ENCODE measurements at places on chromosomes 1 and 21. TPM values are rescaled to one million over a fixed set of nuclear protein-coding genes. Genes with fewer than 3 reads are reported as not detected.

ZNF684 gene
- total RNA-seq, result 4.0 TPM

HSPB7 gene
- 7.0 TPM for total RNA-seq

GRCh38 chr1:229155472-229155871, 115.4 kb upstream of the RAB4A start:
- H3K36me3 ChIP-seq, result no peaks in the 10 kb centered on the region
- no peak overlapping the region for H3K27ac ChIP-seq
- H3K4me3 ChIP-seq, result no peak overlapping the region
- no peak for DNase-seq

CD5L gene
- total RNA-seq, result not detected

SORT1 gene
- 36.8 TPM for total RNA-seq

- H3K27me3 ChIP-seq, result peaks cover 44% of the 10 kb centered on the region
- H3K27ac ChIP-seq, result no peak overlapping the region
- no peak overlapping the region for H3K4me3 ChIP-seq
- no peak for DNase-seq
- no peaks in the 10 kb centered on the region for H3K36me3 ChIP-seq
These were observed 83.6 kb downstream of the GRIK3 start for GRCh38 chr1:36950604-36951291.

- no peak overlapping the region for H3K27ac ChIP-seq
- H3K36me3 ChIP-seq, result no peaks in the 10 kb centered on the region
- no peaks in the 10 kb centered on the region for H3K4me1 ChIP-seq
- no peak overlapping the region for H3K4me3 ChIP-seq
- H3K27me3 ChIP-seq, result no peaks in the 10 kb centered on the region
These were observed 34.0 kb upstream of the BEND5 start for GRCh38 chr1:48810740-48811139.

GRCh38 chr1:221841251-221841982, 99.5 kb upstream of the DUSP10 start:
- H3K27me3 ChIP-seq, result no peaks in the 10 kb centered on the region
- H3K4me3 ChIP-seq, result no peak overlapping the region
- no peaks in the 10 kb centered on the region for H3K36me3 ChIP-seq
- DNase-seq, result no peak
- H3K4me1 ChIP-seq, result peaks cover 25% of the 10 kb centered on the region

DFFB gene
- total RNA-seq, result 4.0 TPM

DNA sequence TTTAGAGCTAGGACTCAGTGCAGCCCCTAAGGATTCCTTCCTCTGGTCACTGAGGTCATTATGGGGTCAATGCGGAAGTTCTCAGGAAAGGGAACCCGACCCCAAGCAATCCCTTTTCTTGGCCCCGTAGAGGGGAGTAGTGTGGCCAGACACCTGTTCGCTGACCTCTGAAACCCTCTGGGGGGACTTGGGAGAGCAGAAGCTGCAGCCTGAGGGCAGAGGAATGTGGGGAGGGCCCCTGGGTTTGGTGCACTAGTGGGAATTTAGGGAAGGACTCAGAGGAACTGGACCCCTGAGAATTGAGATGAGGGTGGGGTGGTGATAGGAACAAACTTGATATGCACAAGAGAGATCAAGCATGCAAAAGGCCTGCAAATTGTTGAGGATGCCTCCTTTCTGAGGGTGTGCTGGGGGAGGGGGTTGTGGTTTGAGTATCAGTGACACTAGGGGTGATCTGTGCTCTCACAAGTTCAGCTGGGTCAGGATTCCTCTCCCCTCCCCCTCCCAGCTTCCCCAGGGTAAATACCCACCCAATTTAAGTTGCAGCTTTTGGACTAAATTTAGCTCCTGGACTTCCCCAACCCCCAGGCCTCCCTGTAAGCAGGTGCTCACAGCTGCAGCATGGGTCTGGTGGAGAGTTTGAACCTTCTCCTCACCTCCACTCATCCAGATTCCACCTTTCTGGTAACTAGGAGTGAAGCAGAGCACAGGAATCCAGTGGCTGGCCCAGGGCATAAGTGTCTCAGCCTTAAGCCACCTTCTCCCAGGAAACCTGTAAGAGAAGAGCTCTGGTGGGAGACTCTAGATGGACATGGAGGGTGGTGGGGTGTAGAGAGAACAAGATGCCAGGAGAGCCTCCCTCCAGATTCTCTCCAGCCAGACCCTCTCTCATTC, 13.5 kb downstream of the ADAMTSL4 start:
- DNase-seq, result peak; percentile 80
- H3K36me3 ChIP-seq, result no peaks in the 10 kb centered on the region
- peak overlapping the region; percentile 100 for H3K27ac ChIP-seq
- H3K4me1 ChIP-seq, result peaks cover 86% of the 10 kb centered on the region
- H3K27me3 ChIP-seq, result no peaks in the 10 kb centered on the region

- no peaks in the 10 kb centered on the region for H3K36me3 ChIP-seq
- no peak for DNase-seq
- H3K4me1 ChIP-seq, result peaks cover 4% of the 10 kb centered on the region
- H3K4me3 ChIP-seq, result no peak overlapping the region
- H3K27me3 ChIP-seq, result peaks cover 79% of the 10 kb centered on the region
These were observed 3.7 kb downstream of the OPRD1 start for GRCh38 chr1:28815533-28816185.

DNA sequence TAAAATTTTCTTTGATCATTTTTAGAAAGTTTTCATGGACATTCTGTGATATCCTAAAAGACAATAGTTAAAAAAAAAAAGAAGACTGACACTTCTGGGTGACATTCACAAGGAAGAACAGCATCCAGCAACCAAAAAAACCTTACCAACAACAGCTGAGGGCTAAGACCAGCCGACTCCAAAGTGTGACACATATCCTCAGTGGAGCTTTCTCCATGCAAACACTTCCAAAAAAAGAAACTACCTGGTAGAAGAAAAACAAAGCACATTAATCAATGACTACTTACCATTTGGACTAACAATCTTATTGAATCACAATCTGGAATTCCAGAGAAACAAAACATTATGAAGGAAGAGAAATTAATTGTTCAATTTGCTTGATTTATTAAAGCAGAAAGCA, 88.2 kb downstream of the IARS2 start:
- no peaks in the 10 kb centered on the region for H3K4me1 ChIP-seq
- no peaks in the 10 kb centered on the region for H3K27me3 ChIP-seq
- no peak for DNase-seq
- H3K4me3 ChIP-seq, result no peak overlapping the region

- H3K36me3 ChIP-seq, result peaks cover 54% of the 10 kb centered on the region
- peak; percentile 80 for DNase-seq
- no peaks in the 10 kb centered on the region for H3K27me3 ChIP-seq
- peaks cover 9% of the 10 kb centered on the region for H3K4me1 ChIP-seq
These were observed 17.2 kb upstream of the RASSF5 start for GRCh38 chr1:206489980-206490770.

HCRTR1 gene
- total RNA-seq, result not detected

SYT2 gene
- total RNA-seq, result not detected

ODR4 gene
- 39.8 TPM for total RNA-seq

DNAI4 gene
- 3.7 TPM for total RNA-seq

- no peaks in the 10 kb centered on the region for H3K36me3 ChIP-seq
- no peaks in the 10 kb centered on the region for H3K4me1 ChIP-seq
- H3K4me3 ChIP-seq, result no peak overlapping the region
- peaks cover 80% of the 10 kb centered on the region for H3K27me3 ChIP-seq
These were observed 42.5 kb upstream of the C1orf174 start for GRCh38 chr1:3942416-3943122.

KCNA3 gene
- not detected for total RNA-seq

DNA sequence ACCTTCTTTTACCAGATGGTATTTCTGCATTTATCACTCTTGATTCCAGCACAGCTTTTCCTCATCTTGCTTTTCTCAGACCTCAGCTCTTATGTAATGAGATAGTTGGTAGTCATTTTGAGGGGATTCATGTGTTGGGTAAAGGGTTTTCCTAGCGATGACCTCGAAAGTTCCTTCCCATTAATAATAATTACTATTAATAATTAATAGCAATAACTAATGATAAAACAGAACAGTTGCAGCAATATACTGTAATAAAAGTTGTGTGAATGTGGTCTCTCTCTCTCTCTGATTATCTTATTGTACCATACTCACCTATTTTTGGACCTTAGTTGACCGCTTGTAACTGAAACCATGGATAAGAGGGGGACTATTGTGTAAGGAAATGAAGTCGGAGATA, 14.2 kb downstream of the CAMTA1 start:
- H3K36me3 ChIP-seq, result no peaks in the 10 kb centered on the region
- H3K4me1 ChIP-seq, result peaks cover 17% of the 10 kb centered on the region
- H3K27me3 ChIP-seq, result no peaks in the 10 kb centered on the region

NTPCR gene
- total RNA-seq, result 18.6 TPM

SHISA4 gene
- total RNA-seq, result 5.8 TPM

DNA sequence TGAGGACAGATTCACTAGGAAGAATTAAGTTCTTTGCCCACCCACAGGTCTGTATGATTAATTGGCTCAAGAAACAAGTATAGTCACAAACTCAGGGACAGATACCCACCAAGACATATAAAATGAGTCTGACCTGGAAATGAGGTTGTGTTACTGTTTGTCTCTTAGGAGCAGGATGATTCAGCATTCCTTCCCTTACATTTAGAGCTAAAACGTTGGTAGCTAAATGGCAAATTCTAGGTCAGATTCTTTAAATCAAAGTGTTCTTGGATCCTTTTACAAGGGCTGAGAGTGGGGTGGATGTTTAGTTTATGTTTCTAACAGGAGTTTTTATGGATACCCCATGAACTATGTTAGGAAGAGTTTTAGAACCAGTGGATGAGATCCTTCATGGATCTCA, 4.7 kb downstream of the RIMKLA start:
- no peak for DNase-seq
- peaks cover 8% of the 10 kb centered on the region for H3K4me1 ChIP-seq
- H3K27me3 ChIP-seq, result peaks cover 26% of the 10 kb centered on the region
- no peaks in the 10 kb centered on the region for H3K36me3 ChIP-seq

DNA sequence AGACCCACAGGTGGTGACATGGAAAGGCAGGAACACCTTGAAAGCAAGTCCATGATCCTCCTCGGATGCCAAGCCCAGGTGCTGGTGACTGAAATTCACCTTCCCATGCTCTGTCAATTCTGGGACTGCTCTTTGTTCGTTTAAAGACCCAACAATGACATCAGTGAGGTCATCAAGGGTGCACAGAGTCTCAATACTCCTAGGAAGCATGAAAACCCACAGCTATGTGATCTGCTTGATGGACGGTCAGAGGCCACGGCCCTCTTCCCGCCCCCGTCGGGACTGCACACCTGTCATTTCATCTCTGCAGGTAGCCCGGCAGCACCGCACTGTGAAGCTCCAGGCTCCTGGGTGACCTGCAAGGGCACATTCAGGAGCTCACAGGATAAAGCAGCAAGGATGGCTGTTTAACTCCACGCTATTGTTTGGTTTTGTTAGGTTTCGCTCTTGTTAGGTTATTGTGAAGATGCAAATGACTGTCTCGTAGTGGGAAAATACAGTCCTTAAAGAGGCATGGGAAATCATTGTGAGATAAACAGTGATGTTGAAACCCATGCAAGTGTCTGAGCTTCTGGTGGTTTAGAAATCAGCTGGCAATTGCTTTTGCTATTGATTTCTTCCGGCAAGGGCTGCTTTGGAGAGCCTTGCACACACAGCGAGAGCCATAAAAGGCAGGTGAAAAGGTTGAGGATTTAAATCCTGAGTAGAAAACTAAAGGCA, 124.8 kb upstream of the AJAP1 start:
- no peak overlapping the region for H3K4me3 ChIP-seq
- H3K27me3 ChIP-seq, result peaks cover 41% of the 10 kb centered on the region
- H3K27ac ChIP-seq, result no peak overlapping the region
- H3K36me3 ChIP-seq, result no peaks in the 10 kb centered on the region

GRCh38 chr1:36922071-36922470, 112.2 kb downstream of the GRIK3 start:
- H3K27me3 ChIP-seq, result peaks cover 35% of the 10 kb centered on the region
- no peak overlapping the region for H3K4me3 ChIP-seq
- DNase-seq, result no peak
- no peaks in the 10 kb centered on the region for H3K4me1 ChIP-seq
- H3K27ac ChIP-seq, result no peak overlapping the region

DNA sequence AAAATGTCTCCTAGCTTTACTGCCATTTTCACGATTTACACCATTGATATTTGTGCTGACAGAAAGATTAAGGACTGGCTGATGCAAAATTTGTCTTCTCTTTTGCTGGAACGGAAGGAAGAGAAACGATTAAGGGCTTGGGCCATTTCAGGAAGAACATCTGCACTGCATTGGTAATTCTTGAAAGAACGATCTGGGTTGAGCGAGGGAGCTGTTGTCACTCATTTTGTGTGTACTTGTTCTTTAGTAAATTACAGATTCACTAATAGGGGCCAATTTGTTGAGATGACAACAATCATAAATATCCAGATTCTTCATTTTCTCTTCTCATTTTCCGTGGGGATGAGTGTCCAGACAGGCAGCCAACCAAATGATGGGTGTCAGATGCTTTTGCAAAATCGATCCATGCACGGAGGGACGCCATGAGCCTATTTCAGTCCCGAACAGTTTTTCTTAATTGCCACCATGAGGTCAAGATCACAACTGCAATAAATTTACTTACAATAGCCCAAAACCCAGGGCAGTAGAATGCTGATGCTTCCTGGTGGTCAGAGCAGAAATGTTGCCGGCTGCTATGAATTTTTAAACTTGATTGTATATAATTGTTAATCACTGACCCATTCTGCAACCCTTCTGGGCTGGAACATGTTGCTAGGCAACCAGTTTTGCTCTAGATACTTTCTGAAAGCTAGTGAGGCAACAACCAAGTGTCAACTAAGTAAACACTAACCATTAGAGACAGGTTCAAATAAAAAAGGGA, 132.4 kb upstream of the TIAM1 start:
- no peaks in the 10 kb centered on the region for H3K36me3 ChIP-seq
- DNase-seq, result no peak
- H3K4me1 ChIP-seq, result no peaks in the 10 kb centered on the region
- H3K4me3 ChIP-seq, result no peak overlapping the region

CNTN2 gene
- 0.72 TPM for total RNA-seq

NPPA gene
- not detected for total RNA-seq

OR14K1 gene
- total RNA-seq, result not detected

PERM1 gene
- 0.93 TPM for total RNA-seq

DNA sequence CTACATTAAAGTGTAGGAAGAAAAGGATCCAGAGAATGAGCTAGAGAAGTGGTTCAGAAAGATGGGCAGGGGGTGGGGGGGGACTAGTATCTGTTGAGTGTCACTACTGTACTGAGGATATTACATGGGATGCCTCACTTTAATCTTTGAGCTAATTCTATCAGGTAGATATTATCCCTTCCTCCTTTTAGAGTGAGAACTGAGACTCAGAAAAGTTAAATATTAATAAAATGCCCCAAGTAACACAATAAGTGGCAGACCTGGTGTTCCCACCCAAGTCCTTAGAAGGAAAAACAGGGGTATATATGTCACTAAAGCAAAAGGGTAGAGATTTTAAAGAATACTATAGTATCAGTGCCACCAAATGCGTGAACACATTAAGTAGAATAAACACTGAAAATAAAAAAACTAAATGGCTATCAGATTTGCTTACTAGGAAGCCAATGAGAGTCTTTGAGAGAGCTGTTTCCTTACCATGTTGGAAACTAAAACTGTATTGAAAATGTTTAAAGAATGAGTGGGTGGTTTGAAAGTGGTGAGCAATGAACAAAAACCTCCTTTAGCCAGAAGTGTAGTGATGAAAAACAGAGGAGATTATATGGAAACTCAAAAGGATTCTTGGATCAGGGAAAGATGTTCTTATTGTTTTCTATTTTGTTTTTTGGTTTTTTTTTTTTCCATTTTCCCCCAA, 230.8 kb downstream of the BARHL2 start:
- H3K27me3 ChIP-seq, result no peaks in the 10 kb centered on the region
- no peaks in the 10 kb centered on the region for H3K4me1 ChIP-seq
- H3K36me3 ChIP-seq, result no peaks in the 10 kb centered on the region
- no peak overlapping the region for H3K4me3 ChIP-seq
- H3K27ac ChIP-seq, result no peak overlapping the region
- DNase-seq, result no peak
